CD4-positive, alpha-beta T cell treated with Interleukin-15 for 4 hours (primary cell): ENCODE measurements at places on chromosomes 7 and 10.

GRCh38 chr10:33454554-33454953 is 120.1 kb upstream of the NRP1 start:
- no peak for DNase-seq

- DNase-seq, result no peak
Observed at GRCh38 chr7:113159746-113160339, 41.5 kb upstream of the SMIM30 start.

GRCh38 chr7:100859856-100860255 is 7.3 kb upstream of the TRIP6 start:
- DNase-seq, result no peak

GRCh38 chr7:41425926-41426325 is 277.0 kb downstream of the INHBA start:
- DNase-seq, result no peak

- DNase-seq, result no peak
Observed at GRCh38 chr10:103747193-103747865, 108.0 kb downstream of the SH3PXD2A start.

GRCh38 chr7:19375976-19376375 is 230.8 kb upstream of the FERD3L start:
- DNase-seq, result no peak

DNA sequence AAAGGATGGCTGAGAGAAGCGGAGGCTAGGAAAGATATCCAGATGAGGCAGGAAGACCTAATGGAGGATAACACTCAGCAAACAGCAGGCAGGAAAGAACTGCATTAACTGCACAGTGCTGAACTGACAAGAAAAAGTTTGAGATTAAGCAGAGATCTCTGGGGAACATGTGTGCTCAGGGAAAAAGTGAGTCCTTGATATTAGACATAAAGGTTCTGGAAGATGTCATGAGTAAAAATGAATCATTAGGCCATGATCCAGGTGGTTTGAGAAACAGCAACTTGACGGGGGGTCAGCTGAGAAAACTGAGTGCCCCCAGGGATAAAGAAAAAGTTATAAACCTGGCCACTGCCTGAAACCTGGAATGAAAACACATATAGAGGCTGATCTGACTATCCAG is 27.3 kb upstream of the ANK3 start:
- no peak for DNase-seq

DNA sequence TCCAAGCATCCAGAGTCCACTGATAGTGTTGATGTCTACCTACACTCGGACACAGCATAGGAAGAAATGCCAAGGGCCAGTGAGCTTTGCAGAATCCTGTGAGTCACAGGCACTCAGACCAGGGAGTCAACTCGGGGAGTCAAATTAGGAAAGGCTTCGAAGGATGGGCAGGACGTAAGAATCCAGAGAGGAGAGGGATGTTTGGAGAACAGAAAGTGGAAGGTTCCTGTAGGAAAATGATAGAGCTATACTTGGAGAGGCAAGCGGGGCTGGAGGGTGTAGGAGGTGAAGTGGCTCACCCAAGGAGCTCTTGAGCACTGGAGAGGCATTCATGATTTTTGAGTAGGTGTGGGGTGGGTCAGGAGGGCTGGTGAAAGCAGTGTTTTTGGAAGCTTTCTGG is 3.0 kb downstream of the ZYX start:
- no peak for DNase-seq

DNA sequence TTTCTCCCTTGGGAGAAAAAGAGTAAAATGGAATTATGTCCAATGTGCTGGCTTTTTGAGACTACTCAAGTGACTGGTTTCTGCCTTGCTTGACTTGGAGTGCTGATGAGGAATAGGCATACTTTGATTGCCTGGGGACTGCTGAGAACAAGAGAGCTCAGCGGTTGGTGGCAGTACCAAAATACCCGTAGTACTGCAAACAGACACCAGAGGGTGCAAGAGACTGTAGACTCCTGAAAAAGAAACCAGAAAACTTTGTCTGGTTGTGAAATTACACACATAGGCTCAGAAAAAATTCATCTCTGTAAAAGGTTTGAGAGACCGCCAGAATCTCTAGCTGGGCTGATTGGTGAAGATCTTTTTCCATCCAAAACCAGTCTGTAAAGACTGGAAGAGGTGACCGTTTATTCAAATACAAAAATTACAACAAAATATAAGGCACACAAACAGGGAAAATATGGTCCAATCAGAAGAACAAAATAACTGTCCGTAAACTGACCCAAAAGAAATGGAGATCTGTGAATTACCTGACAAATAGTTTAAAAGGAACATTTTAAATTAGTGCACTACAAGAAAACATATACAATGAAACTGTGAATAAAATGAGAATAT is 18.5 kb downstream of the BICC1 start:
- peak; percentile 40 for DNase-seq

GRCh38 chr10:63156236-63156635 is 23.1 kb downstream of the NRBF2 start:
- no peak for DNase-seq

GRCh38 chr7:104931181-104931781 is 82.7 kb upstream of the KMT2E start:
- no peak for DNase-seq
